ENCODE measurements at places on chromosomes 16 and 17.
A peak's percentile ranks its signal among the peaks of the same experiment; 100 is the strongest.

- DNase-seq = no peak
Observed at GRCh38 chr17:82687871-82688270, 10.6 kb downstream of the RAB40B start.

DNA sequence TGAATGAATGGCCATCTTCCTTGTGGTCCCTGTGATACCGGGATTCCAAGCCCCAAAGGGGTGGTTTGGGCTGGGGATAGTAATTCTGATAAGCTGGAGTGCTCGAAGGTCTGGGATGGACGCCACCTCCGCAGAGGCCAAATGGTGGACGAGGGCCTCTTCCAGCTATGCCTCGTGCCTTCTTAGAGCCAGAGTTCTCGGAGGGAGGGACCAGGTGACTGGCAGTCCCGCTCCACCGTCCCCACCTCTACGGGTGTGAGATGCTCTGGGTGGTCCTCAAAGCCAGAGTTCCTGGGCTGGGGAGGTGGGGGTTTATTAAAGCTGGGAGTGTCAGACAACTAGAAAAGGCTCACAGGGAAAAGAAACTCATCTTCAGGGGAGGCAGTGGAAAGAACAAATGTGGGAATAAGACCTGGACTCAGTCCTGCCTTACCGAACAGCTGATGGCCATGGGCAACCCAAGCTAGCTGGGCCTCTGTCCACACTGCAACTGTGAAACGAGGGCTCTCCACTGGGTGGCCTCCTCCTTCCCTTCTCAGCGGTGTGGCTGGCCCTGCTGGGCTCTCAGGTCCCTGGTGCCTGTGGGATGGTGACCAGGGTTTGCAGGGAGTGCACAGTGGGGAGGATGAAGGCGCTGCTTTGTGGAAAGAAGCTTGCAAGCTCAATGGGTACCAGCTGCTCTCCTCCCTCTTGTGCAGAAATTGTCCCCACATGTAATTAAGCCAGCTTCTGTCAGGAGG, 75.2 kb downstream of the N4BP1 start:
- no peak for DNase-seq

- no peak for DNase-seq
Observed at GRCh38 chr16:30041841-30042240, 10.8 kb upstream of the TLCD3B start.

DNA sequence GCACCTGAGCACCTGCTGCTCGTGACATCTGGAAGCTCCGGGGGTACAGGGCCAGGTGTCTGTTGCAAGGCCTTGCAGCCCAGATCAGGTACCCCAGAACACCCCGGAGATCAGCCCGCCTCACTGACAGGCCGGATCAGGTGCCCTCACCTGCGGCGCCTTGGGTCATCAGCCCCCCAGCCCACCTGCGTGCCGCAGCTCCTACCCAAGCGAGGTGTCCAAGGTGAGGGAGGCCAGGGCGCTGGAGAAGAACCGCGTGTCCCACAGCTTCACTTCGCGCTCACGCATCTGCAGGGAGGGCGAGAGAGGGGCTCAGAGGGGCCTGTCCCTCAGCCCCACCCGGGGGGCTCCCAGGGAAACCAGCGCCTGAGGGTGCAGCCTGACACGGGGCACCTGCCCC, 16.1 kb downstream of the VASN start:
- no peak for DNase-seq

GRCh38 chr17:32281011-32281451, 15.4 kb downstream of the RHBDL3 start:
- DNase-seq = no peak

DNA sequence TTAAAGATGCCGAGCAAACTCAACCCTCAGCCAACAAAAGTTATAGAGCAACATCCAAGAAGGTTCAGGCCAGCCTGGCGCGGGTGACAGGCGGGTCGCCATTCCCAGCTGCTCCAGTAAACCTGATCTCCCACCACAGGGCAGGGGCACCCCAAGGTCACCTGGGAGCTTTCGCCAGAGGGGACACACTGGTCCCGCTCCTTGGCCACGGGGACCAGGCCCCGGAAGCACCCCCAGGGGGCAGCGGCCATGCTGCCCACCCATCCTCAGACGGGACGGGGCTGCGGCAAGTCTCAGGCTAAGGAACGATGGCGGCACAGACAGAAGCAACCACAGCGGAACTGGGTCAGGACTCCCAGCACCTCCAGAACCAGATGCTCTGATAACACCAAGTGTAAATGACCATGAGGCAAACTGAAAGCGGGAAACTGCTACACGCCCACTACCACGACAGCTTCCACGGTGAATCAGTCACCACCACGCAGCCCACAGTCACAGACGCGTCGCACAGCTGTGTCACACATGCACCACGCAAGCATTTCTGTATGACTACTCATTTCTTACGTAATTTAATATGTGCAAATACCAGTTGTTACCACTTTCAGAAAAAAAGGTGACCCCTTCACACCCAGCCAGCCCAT, 14.1 kb upstream of the CCDC154 start:
- peak; percentile 19 for DNase-seq

- DNase-seq = no peak
Observed at GRCh38 chr17:19268611-19269010, 31.4 kb downstream of the EPN2 start.

GRCh38 chr17:50952889-50953288, 86.7 kb upstream of the TOB1 start:
- no peak for DNase-seq

DNA sequence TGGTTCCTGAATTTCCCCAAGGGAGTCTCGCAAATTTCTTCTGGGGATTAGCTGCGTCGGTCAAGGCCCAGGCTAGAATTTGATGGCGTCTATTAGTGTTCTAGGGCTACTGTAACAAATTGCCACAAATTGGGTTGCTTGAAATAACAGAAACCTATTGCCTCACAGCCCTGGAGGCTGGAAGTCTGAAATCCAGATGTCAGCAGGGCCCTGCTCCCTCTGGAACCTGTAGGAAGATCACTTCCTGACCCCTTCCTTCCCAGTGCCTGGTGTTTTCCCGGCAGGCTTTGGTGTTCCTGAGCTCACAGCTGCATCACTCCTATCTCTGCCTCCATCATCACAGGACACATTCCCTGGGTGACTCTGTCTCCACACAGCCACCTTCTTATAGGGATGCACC, 24.4 kb downstream of the DHRS7C start:
- no peak for DNase-seq

DNA sequence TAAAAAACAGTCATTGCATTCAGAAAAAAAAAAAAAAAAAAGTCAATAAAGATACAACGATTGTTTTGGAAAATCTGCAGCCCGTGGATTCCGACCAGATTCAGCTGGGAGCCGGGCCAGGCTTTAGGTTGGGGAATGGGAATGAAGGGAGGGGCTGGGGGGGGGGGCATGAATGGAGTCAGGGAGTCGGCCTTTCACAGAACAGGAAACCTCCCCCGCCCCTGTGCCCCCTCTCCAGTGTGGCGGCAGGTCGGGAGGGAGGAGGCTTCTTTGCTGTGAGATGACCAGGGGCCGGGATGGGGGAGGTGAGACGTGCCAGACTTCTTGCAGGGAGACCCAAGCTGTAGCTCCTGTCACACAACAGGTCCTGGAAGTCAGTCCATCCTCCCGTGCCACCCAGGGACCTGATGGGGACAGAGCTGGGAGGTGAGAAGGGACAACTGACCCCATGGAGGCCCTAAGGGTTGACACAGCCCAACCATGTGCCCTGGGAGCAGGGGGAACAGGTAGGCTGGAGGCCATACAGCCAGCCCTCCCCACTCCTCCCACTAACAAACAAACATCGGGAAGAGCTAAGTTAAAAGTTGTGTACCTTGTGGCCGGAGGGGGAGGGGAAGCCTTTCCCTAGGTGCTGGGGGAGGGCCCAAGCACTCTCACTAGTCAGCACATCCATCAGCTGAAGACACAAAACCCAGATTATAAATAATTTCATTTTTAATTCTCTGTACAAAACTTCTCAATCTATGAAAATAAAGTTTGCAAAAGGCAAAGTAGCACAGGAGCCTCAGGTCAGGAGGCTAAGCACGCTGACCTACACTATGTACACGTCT, 25.2 kb downstream of the SREBF1 start:
- no peak for DNase-seq

DNA sequence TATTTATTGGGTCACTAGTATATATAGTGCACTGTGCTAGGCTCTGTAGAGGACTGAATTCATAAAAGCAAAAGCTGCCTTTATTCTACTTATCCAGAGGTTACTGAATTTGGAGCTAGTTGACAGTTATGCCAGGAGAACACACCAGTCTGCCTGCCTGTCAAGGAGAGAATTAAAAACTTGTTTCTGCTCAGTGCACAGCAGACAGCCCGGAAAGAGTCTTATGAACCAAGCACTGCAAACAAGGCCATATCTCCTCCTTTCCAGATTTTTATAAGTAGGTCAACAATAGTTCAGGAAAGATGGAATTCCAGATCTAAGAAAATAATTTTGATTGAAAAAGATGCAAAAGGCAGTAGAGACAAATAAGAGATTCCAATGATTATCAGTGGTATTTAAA, 267.8 kb downstream of the CA10 start:
- DNase-seq = no peak

DNA sequence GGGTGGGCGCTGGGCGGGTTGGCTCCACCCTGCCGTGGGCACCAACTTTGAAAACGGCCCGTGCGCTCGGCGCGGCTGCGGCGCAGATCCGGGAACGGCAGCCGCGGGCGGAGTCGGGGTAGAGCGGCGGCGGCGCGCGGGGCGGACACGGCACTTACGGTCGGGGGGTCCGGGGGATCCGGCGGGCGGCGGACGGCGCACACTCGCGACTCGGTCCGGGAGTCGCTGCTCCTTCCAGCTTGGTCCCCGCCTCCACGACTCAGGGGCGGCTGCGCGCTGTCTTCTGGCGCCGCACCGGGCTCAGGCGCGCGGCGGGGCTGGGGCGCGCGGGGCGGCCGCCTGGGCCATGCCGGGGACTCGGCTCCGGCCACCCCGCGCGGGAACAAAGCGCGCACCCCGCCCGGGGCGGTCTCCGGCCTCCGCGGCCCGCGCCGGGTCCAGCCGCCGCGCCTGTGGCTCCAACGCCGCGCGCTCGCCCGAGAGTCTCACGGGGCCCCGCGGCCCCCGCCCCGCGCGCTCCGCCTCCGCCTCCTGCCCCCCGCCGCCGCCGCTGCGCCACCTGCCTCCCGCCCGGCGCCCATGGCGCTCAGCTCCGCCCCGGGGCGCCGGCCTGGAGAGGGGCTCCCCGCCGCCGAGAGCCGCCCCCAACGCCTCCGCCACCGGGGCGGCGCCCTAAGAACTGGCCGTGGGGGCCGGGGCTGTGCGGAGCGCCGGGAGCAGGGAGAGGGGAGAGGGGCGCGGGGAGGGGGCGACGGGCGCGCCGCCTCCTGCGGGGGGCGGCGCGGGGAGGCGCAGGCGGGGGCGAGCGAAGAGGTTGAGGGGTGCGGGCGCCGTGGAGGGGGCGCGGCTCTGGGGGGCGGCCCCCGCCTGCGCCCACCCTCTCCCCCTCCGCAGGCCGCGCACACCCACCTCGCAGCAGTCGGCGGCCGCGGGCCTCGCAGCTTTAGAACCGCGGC, 35.9 kb downstream of the CBFA2T3 start:
- no peak for DNase-seq

- DNase-seq = no peak
Observed at GRCh38 chr16:50600582-50601283, 52.5 kb downstream of the NKD1 start.

DNA sequence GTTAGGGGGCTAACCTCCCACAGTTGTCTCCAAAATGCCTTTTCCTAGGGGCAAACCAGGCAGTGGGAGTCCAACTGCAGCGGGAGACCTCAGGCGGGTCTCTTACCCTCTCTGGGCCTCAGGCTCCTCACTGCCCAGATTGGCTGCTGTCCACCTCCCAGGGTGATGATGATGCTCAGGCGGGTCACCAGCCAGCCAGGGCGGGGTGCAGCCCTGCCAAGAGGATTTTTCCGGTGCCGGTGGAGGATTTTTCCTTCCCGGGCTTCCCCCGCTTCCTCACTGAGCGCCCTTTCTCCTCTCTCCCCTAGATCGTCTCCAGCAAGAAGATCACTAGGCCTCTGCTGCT, 22.8 kb downstream of the CPNE2 start:
- DNase-seq = no peak

DNA sequence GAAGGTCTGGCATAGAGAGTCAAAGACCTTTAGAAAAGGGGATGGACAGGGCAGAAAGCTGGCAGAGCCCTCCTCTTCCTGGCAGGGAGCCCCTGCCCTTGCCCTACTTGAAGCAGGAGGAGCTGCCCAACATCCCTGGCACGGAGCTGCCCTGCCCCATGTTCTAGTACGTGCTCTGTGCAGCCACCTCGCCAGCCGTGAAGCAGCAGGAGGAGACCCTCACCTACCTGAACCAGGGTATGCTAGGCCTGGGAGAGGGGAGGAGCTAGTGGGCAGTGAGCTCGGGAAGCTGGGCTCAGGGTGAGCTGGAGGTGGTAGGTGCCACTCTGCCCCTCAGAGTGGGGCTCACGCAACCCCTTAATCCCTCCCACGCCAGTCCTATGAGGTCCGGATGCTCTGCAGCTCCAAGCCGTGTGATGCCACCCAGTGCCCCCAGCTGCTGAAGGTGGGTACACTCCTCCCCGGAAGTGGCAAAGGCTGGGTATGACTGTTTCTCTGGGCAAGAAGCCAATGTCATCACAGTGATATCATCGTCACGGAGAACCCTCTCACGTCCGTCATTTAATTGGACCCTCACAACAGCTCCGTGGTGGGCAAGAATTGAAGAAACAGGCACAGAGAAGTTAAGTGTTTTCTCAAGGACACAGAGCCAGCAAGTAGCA, 12.7 kb upstream of the STAC2 start:
- peak; percentile 49 for DNase-seq

DNA sequence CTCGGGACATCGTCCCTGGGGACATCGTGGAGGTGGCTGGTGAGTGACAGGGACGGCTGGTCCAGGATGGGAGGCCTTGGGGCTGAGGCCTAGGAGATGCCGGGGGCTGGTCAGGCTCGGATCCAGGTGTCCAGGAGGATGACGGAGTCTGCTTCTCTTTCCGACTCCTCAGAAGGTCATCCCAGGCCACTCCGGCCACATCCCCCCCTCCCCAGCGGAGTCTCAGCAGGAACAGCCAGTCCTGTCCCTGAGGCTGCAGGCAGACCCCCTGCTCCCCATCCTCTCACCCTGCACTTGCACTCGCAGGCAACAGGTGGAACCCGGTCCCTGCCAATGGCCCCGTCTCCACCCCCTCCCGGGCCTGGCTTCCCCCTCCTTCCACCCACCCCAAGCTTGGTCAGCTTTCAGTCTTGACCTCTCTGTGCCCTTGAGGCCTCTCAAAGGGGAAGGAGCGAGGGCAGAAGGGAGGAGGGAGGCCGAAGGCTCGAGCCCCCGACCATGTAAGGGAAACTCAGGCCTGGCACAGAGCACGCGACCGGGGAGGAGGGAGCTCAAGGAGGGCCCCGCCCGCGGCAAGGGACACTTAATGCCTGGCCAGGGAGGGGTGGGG, 4.4 kb downstream of the ATP2A1 start:
- no peak for DNase-seq

GRCh38 chr17:66507982-66508760, 205.8 kb downstream of the PRKCA start:
- DNase-seq = peak; percentile 52

Measured in fibroblast of gingiva (primary cell).